ENCODE measurements at places on chromosomes 3 and 15.
A peak's percentile ranks its signal among the peaks of the same experiment; 100 is the strongest.

DNA sequence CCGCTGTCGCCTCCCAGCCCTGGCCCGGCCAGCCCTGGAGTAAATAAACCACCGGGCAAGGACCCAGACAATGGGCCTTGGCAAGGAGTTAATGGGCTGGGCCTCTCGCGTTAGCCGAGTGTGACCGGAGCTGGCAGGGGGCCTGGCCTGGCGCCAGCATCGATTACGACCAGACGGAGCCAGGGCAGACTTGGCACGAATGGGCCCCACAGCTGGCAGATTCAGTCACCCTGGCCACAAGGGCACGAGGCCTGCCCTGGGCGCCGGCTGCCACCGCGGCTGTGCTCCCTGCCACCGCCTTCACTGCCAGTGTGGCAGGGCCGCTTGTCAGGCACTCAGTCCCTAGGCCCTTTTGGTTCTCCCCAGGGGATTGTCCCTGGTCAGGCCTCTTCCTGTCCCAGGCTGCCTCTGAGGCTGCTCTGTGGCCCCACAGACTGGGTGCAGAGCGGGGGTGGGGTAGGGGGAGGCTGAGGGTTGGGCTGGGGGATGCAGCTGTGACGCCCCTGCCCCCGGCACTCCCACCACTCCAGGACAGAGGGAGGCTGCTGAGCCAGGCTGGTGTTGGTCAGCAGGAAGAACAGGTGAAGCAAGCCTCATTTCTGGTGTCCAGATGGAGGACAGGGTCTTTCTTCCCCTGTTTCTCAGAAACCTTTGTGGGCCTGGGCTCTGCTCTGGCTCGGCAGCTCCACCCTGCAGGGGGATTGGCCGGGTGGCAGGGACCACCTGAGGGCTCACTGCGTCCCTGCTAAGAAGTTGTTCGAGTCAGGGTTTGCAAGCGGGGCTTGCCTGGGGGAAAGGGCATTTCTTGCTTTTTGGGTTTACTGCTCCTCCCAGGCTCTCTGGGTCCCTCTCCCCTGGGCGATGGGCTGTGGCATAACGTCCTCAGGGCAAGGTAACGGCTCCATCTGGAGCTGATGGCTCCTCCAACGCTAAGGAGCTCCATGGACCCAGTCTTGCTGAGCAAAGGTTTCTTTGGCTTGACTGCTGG, 30.5 kb upstream of the SRP14 start:
- DNase-seq: peak; percentile 88

DNA sequence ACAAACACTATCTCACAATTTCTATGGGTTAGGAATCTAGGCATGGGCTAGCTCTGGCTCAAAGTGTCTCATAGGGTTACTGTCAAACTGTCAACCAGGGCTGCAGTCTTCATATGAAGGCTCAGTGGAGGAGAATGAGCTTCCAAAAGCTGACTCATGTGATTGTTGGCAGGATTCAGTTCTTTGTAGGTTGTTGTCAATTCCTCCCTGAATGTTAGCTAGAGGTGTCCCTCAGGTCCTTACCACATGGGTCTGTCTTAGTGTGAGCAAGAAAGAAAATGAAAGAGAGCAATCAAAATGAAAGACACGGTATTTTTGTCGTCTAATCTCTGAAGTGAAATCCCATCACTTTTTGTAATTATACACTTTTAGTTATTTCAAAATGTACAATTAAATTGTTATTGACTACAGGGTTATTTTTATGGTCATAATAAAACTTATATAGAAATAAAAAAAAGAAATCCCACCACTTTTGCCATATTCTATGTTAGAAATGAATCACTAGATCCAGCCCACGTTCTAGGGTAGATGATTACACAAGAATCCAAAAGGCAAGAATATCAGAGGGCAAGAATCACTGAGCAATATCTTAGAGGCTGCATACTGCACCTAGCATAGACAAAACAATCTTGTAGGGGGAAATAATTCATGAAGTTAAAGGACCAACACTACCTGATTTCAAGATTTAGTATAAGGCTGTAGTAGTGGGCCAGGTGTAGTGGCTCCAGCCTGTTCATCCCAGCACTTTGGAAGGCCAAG, 8.4 kb downstream of the ACSBG1 start:
- DNase-seq: no peak

GRCh38 chr3:20142517-20142916, 43.5 kb downstream of the SGO1 start:
- no peak for DNase-seq

DNA sequence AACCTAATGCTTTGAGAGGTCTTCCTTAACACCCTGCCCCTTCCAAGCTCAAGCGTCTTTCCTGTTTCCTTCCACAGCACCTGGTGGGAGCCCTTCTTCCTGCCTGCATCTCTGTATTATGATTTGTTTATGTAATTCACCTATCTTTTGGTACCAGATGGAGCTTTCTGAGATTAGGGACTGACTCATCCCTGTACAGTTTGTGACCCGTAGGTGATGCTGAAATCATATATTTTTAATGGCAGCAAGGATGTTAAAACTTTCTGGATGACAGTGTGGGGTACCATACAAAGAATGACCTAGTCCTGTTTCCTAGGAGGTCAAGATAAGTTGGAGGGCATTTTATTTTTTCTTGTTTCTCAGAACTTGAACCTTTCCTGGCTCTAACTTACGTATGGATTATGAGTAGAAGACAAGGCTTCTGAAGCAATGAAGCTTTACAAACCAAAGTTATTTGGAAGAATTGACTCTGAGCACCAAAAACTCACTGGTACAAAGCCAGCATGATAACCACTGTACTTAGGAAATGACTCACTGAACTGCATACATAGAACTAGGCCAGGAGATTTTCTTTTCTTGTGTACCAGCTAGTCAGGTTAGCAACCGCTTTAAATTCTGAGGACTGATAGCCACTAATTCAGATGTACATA, 46.6 kb downstream of the HHLA2 start:
- no peak for DNase-seq

GRCh38 chr3:150913133-150913922, 8.1 kb upstream of the MINDY4B start:
- peak; percentile 53 for DNase-seq

- no peak for DNase-seq
Observed at GRCh38 chr3:18372786-18373405, 52.2 kb downstream of the SATB1 start.

DNA sequence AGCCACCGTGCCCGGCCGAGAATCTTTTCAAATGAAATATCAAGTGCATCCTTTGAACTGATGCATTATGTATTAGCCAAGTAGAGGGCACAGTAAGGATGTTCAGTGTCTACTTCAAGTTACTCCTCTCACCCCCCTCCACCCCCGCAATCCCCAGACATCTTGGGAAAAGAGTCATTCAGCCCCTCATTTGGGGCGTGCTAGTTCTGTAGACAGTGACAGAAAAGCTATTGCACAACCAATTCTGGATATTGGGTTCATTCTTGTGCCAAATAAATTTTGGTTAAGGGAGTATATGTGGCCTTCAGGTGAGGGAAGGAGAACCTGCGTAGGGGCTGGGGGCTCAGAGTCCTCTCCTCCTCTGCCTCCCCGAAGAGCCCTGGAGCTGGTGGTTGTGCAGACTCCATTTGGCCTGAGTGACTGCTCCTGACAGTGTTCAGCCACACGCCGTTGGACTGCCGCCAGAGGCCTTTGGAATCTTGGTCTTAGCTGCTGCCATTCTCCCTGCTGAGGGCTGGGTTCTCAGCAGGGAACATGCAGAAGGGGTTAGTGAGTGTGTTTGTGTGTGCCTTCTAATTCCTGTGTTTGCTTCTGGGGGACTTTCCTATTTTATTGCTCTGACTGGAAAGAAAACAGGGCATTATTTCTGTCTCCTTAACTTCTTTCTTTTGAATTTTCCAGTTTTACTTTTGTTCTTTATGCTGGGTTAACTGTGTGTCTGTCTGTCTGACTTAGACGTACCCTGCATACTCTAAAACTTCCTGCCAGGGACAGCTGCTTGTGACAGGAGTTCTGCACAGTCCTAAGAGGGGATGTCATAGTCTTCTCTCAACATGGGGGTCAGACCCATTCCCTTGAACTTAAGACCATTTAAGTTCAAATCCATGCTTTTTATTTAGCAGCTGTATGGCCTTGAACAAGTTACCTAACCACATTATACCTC, 21.0 kb downstream of the RARB start:
- DNase-seq: peak; percentile 86

DNA sequence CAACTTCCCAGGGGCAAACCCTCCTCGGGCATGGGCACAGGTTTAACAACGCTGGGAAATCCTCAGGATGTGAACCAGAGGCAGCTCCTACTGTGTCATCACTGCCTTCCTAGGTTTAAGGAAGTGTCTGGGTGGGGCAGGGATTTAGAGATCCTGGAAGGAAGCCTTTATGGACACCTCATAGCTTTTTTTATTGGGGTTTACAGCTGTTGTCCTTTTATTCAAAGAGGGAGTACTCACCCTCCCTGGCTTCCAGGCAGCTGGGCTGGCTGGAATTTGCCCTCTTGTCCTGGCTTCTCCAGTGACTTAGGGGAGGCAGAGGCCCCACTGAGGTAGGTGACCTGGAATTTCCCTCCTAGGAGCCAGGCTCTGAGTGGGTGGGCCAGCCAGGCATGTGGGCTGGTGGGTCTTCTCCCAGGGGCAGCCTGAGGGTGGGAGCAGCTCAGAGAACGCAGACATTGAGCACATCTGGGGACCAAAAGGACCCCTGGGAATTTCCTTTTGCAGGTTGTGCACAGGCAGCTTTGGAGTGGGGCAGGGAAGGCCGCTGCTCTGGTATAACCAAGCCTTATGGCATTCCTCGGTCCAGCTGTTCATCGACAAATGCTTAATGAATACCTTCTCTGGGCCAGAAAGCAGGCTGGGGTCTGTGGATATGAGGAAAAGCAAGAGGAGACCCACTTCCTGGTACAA, 13.5 kb upstream of the FAM3D start:
- DNase-seq: no peak

- DNase-seq: no peak
Observed at GRCh38 chr3:184257083-184257915, 4.1 kb downstream of the CAMK2N2 start.

DNA sequence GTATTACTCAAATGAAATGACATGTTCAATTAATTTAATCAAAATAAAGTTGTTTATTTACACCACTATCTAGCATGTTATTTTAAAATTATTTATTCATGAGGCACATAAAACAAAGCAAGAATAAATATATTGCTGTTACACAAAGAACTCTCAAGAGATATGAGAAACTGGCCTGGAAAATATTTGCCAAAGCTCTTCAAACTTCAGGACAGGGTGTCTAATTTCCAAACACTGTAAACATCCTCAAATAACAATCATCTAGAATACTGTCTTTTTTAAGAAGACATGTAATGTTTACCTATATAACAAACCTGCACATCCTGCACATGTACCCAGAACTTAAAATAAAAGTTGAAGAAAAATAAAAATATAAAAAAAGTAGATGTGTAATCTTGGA, 876.6 kb downstream of the TUSC7 start:
- no peak for DNase-seq

DNA sequence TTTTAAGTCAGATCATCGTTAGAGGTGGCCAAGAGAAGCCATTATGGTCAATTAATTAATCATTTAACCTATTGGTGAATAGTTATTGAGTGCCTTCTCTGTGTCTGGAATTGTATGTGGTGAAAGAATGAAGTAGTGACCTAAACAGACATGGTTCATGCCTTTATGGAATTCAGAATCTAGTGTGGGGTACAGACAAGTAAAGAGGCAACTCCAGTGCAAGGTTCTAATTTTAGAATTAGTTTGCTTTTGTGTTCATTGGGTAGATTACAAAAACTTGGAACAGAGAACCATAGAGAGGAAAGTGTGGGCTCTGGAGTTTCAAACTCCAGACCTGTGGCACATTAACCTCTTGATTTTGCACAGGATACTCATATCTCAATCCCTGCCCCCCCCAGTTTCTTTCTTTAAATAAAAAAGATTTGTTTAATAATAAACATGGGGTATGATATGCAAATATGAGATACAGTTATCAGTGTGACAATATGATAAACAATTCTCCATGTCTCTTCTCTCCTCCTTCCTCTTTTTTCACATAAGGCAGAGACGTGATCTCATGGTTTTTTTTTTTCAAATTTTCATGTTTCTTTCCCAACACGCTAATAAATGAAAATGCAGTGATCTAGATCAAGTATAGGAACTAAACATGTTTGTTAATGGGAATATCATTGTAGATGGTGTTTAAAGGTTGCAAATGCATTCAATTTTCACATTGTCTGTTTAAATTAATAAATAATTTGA, 117.9 kb downstream of the MITF start:
- DNase-seq: no peak

- peak; percentile 40 for DNase-seq
Observed at GRCh38 chr15:78365917-78366316, 25.8 kb downstream of the CRABP1 start.

- no peak for DNase-seq
Observed at GRCh38 chr3:141413391-141413790, 45.1 kb downstream of the ZBTB38 start.

DNA sequence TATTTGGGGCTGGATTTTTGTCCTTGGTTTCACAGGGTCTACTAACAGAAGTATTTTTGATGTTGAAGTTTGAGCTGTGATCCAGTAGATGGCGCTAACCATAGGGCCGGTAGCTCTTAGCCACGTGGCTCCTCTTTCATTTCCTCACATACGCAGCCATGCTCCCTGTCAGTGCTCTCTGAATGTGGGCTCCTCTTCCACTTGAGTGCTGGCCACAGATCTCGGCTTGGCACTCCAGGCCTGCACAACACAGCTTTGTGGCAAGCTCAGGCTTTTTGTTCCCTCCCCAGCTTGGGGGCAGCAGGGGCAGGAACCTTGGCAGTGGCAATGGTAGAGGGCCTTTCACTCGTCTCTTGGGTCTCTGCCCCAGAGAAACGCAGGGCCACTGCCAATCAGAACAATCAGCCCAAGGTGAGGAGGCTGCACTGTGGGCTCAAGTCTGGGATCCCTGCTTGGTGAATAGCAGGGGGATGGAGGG, 18.6 kb upstream of the DNAAF4 start:
- DNase-seq: no peak

- DNase-seq: no peak
Observed at GRCh38 chr3:128231606-128232005, 78.3 kb downstream of the EEFSEC start.

DNA sequence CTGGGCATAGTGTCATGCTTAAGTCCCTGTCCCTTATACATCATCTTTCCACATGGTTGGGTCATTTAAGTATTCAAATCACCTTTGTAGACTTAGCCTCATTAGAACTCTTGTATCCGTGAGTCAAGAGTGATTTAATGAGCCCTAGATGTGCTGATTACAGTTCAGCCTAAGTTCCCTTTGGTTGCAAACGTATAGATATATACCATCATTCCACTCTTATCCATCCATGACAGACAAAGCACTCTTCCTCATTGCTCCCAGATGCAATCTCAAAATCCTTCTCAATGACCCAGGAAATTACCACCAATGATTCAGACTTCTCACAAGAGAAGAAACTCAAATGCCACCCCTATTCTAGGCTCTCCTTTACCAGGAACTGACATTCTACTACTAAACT, 50.2 kb upstream of the C3orf49 start:
- no peak for DNase-seq

DNA sequence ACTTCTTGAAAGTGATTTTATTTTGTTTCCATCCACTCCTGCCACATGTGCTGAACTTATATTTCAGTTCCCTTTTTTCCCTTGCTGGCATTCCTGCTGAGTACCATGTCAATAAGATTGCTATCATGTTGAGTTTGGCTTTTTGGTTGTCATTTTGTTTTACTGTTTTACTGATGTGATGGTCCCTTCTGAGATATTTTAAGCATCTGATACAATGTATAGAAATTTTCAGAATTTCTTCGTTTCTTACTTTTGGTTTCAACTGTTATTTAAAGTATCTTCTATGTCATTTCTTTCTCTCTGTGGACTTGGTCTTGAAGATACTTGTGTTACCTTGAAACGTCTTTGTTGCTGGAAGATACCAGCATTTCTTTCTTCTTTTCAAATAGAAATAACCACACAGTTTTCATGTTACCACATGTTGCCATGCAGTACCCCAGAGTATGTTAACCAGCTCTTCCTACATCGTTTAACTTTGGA, 14.1 kb downstream of the SIDT1 start:
- DNase-seq: no peak

- DNase-seq: no peak
Observed at GRCh38 chr3:158908187-158908734, 106.4 kb downstream of the MFSD1 start.
